ENCODE measurements at places on chromosomes 4 and X.

DNA sequence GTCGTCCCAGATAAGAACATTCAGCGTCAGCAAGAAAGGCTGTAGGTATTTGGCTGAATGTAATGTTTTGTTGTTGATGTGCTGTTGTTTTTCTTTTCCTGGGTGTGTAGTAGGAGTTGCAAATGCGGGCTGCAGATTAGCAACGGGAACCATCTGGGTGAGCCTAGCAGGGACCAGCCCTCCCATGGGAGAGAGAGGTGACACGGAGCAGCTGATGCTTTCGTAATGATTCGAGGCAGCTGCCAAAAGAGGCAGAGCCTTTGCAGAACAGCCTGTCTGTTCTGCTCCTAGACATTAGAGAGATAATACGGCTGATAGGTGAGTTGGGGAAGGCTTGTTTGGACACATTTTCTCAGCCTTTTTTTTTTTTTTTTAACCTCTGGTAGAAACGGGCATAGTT lies 25.3 kb downstream of the ARSF start:
- ATAC-seq = no peak

GRCh38 chrX:2689773-2690666 lies 1.1 kb upstream of the CD99 start:
- no peak for ATAC-seq

DNA sequence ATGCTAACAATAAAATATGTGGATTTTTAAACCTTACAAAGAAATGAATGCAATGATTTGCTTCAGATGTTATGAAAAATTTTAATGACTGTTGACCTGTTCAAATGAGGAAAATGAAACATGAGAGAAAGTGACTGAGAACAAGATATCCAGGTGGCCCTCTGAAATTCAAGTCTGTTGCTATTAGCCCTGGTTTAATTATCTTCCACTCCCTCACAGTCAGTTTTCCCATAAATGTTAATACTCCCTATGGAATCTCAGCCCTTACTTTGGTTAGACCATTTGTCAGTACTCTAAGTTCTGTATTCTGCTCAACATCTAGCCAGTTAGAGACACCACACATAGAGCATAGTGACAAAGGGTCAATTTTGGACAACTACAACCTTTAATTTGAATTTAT lies 327.8 kb downstream of the PDGFC start:
- ATAC-seq = no peak

DNA sequence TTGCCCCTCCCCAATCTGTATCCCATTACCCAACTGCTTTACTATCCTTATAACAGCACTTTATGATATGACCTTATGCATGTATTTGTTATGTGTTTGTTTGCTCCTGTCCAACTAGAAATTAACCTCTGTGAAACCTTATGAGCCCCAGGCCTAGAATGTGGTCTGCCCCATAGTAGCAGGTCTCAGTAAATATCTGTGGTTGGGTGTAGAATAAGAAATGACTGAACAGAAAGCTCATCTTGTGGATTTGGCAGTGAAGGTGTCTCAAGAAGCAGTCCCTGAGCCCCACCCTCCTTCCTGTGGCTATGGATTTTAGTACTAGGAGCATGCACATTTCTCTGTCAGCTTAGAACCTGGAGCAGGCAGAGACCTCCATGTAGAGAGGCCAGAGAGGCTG lies 229.0 kb upstream of the LCORL start:
- ATAC-seq = no peak

DNA sequence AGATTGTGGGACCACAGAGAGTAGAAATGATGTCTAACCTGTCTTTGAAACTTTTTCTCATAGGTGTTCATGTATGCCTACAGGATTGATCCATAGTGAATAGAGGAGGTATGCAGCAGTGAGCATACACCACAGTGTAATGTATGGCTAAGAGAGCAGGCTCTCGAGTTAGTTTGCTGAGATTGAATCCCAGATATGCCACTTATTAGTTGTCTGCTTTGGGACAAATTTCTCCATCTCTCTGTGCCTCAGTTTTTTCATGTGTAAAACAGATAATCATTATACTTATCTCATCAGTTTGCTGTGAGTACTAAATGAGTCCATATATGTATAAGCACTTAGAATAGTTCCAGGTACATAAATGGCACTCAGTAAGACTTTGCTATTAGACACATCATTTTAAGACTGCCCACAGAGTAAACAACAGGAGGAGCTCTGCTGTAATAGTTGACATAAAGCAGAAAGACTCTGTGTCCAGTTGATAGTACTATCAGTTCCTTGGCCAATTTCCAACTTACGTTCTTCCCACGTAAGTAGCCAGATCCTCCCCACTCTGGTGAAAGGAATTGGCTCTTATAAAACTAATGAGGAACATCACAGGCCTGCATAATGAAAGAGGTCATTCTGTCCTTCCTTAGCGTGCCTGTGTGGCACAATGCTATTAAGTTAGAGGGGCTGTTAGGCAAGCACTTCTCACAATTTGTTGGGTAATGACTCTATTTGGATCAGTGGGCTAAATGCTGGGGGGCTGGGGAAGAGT lies 20.7 kb upstream of the RNF150 start:
- ATAC-seq = no peak

DNA sequence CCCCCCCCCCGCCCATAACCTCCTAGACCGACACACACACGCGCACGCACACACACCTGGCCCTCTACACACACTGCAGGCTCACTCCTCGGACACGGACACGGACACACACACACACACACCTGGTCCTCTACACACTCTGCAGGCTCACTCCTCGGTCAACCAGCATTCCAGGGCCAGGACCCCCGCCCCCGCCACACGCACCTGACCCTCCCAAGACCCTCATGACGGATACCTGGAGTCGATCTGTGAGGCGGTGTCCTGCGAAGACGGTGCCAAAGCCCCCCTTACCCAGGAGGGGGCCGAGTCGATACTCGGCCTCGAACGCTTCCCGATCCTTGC lies 552 bp downstream of the PIM2 start:
- no peak for ATAC-seq

DNA sequence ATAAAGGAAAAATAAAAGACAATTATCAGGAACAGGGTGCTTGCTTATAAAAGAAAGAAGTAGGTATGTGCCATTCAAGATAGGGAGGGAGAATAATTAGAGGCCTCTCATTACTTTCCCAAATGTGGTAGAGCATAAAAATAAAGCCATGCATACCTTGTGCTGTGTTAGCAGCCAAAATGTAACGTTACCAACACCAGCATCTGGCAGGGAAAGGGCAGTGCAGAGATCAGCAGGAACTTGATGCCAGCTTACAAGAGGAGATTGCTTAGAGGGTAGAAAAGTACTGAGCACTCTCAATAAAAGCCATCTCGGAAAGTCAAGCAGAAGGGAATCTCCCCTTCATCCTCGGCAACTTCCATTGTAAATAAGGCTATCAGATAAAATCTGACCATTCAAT lies 195.6 kb downstream of the RASL11B start:
- no peak for ATAC-seq

DNA sequence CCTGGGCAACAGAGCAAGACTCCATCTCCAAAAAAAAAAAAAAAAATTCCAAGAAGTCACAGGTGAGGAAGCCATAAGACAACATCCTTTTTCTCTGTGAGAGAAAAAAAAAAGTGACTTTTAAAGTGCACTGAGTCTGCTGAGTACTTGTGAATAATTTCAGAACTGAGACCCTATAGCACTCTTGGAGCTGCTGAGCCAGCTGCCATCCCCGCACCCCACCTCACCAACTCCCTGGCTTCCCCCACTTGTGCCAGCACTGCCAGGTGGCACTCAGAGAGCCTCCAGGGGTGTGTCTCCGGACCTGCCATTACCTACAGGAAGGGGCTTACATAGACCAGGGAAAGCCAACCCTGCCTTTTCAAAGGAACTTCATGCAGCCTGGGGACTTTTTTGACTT lies 39.2 kb upstream of the HS3ST1 start:
- ATAC-seq = peak; percentile 53

GRCh38 chr4:107755841-107756356 lies 35.9 kb upstream of the PAPSS1 start:
- ATAC-seq = peak; percentile 61

DNA sequence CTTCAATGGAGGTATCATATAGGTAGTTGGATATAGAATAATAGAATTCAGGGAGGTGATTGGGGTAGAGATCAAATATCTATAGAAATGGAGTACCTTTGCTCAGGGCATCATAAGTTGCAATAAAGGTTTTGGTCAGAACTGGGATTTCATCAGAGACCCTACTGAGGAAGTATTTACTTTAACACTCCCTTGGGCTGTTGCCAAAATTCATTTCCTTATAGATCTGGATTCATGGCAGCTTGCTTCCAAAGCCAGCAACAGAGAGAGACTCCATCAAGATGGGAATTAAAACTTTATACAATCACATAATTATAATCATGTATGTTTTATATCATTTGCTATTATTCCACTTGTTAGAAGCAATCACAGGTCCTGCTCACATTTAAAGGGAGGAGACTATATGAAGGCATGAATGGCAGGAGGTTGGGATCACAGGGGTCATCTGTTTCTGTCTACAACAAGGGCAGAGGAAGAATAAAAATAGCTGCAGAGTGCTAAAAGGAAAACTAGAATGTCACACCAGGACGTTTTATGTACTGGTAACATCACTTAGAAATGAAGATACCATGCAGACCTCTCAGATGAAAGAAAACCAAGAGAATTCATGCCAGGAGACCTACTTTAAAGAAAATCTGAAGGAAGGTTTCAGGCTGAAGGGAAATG lies 902.1 kb upstream of the LCORL start:
- no peak for ATAC-seq

DNA sequence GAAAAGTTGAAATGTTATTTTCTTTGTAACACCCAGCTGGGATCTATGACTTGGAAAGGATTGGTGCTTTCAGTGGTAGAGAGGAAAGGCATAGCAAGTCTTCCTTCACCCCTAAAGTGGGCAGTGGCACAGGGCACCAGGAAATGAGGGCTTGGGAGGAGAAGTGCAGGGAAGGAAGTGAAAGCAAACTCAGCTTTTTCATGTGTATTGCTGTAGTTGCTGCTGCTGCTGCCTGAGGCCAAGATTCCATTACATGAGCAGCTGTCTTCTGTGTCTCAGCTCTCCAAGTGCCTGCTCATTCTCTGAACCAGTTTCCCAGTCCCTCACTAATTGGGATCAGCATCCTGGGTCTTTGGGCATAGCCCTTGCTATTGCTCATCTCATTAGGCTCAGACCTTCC lies 2.6 kb downstream of the HCCS start:
- no peak for ATAC-seq

- no peak for ATAC-seq
Observed at GRCh38 chr4:152424977-152425376, 110.9 kb downstream of the FBXW7 start.
